ENCODE measurements at places on chromosomes 12 and 14.

GRCh38 chr12:2691345-2692071 is 103.3 kb upstream of the FKBP4 start:
- DNase-seq = no peak

GRCh38 chr12:23556661-23557060 is 392.8 kb downstream of the SOX5 start:
- no peak for DNase-seq

DNA sequence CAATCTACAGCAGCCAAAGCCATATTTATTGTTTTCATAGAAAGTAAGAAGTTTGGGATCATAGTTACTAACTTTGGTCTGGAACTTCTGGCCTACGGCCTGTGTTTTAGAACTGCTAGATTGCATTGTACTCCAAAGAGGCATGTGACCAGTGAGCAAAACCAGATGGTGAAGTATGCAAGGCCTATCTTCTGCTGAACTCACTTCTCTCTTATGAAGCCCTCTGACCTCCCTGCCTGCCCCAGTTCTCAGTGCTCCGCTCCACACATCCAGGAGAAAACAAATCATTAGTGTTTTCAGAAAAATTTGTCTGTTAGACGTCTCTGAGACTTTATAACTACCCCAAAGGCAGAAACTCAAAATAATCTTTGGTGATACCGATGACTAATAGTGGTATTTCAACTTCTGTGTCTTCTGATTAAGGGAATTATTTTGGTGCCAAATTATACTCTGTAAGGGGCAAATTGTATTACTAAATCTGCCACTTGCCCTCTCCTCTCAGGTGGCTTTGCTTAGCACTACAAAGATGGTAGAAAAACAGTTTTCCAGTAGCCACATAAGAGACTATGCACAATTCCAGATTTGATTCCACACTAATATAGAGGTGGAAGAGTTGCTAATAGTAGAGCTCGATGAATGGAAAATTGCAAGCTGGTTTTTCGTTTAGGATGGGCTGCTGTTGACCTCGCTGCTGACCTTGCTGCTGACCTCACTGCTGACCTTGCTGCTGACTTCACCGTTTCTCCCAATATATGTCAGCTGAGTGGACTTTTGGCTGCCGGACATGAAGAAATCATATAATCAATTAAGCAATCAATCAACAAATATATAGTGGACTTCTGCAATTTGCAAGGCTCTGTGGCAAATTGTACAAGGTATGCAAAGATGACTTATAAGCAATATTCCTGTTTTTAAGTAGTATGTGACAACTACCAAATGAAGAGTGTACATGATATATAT is 147.5 kb downstream of the KITLG start:
- DNase-seq = no peak

DNA sequence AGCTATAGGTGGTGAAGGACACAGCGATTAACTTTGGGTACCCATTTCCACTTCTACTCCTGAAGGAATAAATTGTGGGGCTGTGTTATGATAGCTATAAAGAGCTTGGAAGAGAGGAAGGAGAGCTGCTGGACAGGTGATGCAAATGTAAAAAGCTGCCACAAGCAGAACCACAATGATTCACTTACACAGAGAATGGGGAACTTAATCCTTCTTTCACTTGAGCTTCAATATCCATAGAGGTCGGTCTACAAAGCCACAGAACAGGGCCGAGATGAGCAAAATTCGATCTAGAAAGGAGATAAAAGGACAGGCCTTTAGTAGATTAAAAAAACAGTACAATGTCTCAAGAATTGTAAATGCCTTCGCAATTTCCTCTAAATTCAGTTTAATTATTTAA is 831.1 kb downstream of the LRFN5 start:
- no peak for DNase-seq

DNA sequence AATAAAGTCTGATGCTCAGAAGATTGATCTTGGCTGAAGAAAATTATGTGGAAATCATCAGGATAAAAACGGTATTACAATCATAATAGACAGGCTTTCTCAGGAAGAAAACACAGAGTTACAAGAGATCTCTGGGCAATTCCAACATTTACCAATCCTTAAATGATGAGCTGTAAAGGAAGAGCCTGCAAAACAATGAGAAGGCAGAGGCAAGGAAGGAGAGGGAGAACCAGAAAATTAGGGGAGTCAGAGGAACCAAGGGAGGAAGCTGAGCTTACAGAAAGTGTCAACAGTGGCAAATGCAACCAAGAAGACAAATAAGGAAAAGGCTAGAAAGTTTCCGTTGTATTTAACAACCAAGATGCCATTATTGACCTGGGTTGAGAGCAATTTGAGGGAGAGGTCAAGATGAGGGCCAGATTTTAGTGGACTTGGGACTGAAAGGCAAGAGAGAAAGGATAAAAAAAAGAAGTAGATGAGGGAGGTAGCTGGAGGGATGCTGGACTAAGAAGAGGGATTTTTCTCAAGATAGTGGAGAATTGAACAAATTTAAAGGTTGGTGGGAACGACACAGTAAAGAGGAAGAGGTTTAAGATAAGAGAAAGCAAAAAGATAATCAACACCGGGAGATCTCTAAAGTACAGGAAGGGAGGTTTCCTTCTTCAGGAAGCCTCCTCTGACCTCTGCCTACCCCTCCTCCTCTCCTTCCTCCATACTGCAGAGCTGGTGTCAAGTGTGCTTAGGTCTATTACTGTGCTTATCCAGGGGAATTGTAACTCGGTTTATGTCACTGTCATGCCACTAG is 116.9 kb downstream of the DUSP6 start:
- DNase-seq = no peak

DNA sequence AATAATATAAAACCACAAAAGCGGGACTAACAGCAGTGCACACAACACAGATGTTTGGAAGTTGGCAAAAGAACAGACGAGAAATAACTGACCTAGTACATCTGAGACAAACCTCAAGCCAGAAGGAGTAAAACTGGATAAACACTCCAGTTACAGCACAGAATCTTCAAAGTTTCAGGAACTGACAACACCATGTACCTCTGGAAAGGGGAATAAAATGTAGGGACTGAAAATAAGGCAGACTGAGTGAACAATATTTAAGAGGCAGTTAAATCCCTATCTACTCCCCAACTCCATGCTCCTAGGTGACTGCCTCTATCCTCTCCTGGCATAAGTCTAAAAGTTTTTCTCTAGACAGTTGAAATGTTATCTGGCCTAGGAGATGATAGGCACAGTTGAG is 57.9 kb downstream of the ZFYVE21 start:
- no peak for DNase-seq

- DNase-seq = no peak
These were observed 232.9 kb downstream of the CHST11 start for GRCh38 chr12:104689635-104690034.

DNA sequence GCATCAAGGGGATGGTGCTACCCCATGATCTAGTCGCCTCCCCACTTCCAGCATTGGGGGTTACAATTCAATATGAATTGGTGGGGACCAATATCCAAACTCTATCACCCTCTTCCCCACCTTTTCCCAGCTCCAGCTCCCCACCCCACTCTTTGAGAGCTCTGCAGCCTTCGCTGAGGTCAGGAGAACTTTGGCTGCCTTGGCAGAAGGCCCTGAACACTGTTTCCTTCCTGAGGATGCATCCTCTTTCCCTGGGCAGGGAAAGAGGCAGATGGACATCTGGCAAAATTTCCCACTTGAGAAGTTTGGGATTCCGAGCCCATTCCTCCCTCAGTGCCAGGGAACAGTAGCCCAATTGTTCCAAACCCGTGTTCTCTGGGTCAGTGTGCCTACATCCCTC is 169.1 kb downstream of the TSPAN9 start:
- DNase-seq = no peak

GRCh38 chr14:68701001-68701741 is 91.7 kb downstream of the ZFP36L1 start:
- no peak for DNase-seq

GRCh38 chr14:76125511-76125910 is 26.2 kb upstream of the GPATCH2L start:
- no peak for DNase-seq

- DNase-seq = peak; percentile 65
These were observed 34.0 kb downstream of the FIGNL2 start for GRCh38 chr12:51814311-51815088.

DNA sequence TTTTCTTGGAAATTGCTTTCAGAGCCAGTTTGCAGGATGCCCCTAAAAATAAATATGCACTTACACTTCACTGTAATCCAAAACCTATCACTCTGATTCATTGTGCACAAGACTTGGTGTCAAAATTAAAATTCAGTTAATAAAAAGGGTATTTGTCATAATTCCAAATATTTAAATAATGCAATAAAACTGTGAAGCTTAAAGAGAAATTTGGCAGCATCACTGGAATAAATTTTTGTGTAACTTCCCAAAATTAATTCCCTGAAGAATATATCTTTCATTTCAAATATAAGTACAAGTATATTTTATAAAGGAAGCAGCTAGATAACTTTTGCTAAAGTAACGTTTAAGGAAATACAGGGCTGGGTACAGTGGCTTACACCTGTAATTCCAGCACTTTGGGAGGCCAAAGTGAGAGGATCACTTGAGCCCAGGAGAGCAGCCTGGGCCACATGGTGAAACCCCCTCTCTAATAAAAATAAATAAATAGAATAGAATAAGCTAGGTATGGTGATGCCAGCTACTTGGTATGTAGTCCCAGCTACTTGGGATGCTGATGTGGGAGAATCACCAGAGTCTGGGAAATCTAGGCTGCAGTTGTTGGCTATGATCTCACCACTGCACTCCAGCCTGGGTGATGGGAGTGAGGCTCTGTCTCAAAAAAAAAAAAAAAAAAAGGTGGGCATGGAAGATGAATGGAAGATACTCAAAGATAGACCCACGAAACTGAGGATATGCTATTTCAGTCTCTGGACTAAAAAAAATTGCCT is 233.8 kb downstream of the FBXL14 start:
- DNase-seq = no peak

- no peak for DNase-seq
These were observed 58.5 kb upstream of the PPP4R3A start for GRCh38 chr14:91568626-91569025.

GRCh38 chr14:68191567-68192321 is 372.2 kb downstream of the RAD51B start:
- no peak for DNase-seq

All from hypothalamus (tissue), 51 donors.